Body of pancreas (tissue), 4 donors: ENCODE measurements at places on chromosomes 4 and X. TPM values are rescaled to one million over a fixed set of nuclear protein-coding genes. Genes with fewer than 3 reads are reported as not detected.

DNA sequence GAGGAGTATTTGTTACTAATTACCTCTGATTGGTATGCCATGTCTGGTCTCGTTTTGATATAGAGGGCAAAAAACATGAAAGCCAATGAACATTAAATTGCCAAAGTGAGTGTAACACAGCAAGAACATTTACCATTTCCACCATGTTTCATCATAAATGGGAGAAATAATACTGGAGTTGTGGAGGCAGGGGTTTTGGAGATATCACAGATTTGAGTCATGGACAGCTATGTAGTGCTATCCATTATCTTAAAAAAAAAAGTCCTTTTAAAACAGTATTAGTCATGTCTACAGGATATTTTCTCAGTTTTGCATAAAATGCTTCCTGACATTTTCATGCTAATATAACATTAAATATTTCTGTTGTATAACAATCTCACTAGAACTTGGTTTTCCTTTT, 301.2 kb downstream of the IL1RAPL1 start:
- H3K27ac ChIP-seq = no peak overlapping the region
- no peak overlapping the region for H3K4me3 ChIP-seq
- DNase-seq = no peak
- H3K36me3 ChIP-seq = no peaks in the 10 kb centered on the region

- DNase-seq = no peak
- no peaks in the 10 kb centered on the region for H3K36me3 ChIP-seq
- H3K27ac ChIP-seq = no peak overlapping the region
- H3K4me3 ChIP-seq = no peak overlapping the region
- H3K27me3 ChIP-seq = no peaks in the 10 kb centered on the region
Measured at GRCh38 chrX:105745863-105746262, 76.5 kb upstream of the NRK start.

- no peak overlapping the region for H3K27ac ChIP-seq
- H3K27me3 ChIP-seq = no peaks in the 10 kb centered on the region
- no peaks in the 10 kb centered on the region for H3K36me3 ChIP-seq
- H3K4me3 ChIP-seq = no peak overlapping the region
Measured at GRCh38 chrX:72019487-72019886, 108.8 kb downstream of the NHSL2 start.

GRCh38 chrX:107675823-107676555, 47.7 kb downstream of the PRPS1 start:
- peak overlapping the region; percentile 33 for H3K27ac ChIP-seq
- H3K4me1 ChIP-seq = peaks cover 42% of the 10 kb centered on the region
- H3K4me3 ChIP-seq = no peak overlapping the region

DNA sequence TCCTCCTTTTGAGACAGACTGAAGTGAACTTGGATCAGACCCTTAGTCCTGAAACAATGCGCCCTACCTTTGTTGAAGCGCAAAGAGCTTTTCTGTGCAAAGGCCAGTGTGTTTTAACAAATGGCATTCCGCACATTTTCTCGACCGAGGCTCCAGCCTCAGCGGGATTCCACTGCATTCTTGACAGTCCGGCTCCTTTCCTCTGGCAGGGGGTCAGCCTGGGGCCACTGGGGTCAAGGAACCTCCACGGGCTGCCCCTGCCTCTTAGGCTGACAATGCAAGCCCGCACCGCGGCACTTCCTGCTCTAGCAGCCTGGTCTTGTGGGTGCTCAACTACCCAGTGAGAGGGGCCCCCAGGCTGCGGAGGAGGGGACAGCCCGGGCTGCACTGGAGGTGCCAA, 47.2 kb upstream of the TFDP3 start:
- DNase-seq = no peak
- no peak overlapping the region for H3K27ac ChIP-seq
- no peaks in the 10 kb centered on the region for H3K27me3 ChIP-seq

DNA sequence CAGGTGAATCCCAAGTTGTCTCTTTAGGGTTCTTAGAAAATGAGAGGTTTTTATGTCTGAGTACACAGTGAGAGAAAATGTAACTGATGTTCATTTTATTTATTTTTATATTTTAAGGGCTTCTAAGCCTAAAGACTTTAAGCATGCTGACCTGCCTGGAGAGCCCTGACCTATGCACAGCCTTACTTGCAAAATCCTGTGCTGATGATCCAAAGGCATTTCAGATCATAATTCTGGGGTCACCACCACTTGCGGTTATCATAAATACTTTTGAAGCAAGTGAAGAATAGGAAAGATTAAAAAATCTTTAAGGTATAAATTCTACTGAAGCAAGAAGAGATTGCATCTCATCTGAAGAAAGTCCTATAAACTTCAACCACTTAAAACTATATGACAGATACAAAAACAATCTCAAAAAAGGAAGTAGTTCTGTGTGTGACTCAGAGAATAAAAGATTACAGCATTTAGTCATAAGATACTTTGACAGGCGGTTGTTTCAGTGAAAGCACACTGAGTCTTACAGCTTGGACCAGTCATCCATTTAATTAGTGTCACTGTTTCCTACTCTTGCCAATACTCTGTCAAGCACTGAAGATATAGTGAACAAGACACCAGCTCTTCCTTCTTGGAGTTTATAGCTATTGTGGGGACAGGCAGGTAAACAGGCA, 245.2 kb upstream of the DIPK2B start:
- DNase-seq = no peak
- H3K27ac ChIP-seq = no peak overlapping the region
- H3K4me1 ChIP-seq = no peaks in the 10 kb centered on the region
- H3K36me3 ChIP-seq = no peaks in the 10 kb centered on the region

DNA sequence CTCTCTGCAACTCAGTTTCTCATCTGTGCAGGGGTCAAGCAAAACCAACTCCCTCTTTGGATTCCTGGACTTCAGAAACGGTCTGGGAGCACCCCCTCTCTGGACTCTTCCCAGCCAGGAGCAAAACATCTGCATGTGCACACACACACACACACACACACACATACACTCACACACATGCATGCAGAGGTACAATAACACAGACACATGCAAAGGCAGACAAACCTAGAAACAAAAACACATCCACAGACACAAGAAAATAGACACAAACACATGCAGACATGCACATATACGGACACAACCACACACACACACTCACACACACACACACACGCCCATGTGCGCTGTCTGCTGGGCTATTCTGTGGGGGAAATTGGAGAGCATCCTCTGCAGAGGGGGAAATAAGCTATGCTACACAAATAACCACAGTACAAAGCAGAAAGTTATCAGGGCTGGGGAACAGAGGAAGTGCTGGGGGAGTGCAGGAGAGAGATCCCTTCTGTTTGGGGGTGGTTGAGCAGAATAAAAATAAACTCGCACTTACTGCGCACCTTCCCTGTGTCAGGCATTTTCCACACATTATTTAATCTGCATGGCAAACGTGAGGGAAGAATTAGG, 19.9 kb downstream of the IQSEC2 start:
- H3K36me3 ChIP-seq = no peaks in the 10 kb centered on the region
- no peak for DNase-seq
- no peaks in the 10 kb centered on the region for H3K4me1 ChIP-seq
- H3K4me3 ChIP-seq = no peak overlapping the region

DNA sequence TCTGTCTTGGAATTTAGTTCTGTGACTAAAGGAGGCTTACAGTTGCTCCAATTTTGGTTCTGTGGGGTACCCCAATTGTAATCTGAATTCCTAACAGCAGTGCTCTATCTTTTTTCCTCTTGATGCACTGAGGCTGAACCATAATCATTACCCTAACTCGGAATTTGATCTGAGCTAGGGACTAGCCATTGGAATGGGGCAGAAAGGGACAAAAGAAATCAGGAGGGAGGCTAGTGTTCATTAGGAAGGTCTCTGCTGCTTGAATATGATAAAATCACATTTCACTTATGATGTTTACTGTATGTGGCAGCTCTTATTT, 2.7 kb downstream of the KLF3 start:
- H3K27me3 ChIP-seq = no peaks in the 10 kb centered on the region
- H3K4me3 ChIP-seq = no peak overlapping the region
- H3K36me3 ChIP-seq = no peaks in the 10 kb centered on the region

DNA sequence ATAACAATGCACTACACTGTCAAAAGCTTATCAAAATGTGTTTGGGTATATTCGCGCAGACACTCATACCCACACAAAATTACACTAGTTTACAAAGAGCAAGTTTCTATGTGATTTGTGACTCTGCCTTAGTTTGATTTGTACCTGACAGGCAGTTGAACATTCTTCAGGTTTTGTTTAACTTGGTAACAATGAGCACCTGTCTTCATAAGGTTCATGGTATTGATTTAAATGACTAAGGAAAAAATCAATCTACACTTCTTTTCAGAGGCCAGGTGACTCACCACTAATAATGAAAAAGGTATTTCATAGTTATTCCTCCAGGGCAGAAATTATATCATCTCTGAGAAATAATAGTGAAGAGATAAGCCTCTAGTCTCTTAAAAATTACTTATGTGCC, 1114.6 kb upstream of the AGA start:
- no peaks in the 10 kb centered on the region for H3K4me1 ChIP-seq
- no peak overlapping the region for H3K27ac ChIP-seq
- no peaks in the 10 kb centered on the region for H3K27me3 ChIP-seq
- no peak for DNase-seq
- no peaks in the 10 kb centered on the region for H3K36me3 ChIP-seq

DNA sequence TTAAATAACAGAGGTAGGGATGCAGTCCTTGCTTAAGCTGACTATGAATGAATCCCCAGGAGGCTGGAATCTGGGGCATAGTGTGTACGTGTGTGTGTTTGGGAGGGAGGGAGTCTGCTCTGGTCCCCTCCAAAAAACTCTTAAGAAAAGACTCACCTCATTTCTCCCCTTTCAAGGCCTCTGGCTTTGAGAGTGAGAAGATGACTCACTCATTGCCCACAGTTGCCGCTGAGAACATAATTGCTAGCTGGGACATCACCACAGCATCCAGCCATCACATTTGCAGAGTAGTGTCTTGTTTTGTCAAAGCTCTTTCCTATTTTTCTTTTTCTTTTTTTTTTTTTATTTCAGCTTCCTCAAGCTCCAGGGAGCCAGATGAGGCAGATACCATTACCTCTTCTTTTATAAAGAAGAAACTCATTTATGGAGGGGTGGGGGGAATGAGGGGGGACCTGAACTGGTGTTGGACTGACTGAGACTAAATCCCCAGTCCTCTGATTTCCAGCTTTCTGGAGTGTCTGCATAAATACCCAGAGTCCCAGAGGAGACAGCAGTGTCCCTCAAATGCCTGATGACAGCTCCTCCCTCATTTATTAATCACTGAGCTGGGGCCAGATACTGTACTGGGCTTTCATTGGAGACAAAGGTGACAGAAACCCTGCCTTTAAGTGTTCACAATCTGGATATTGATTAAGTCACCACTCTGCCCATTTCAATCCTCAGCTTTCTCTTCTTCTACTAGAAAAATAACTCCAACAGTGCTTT, 61.9 kb upstream of the LAS1L start:
- no peaks in the 10 kb centered on the region for H3K36me3 ChIP-seq
- H3K27ac ChIP-seq = no peak overlapping the region
- H3K27me3 ChIP-seq = no peaks in the 10 kb centered on the region
- peak; percentile 27 for DNase-seq
- H3K4me3 ChIP-seq = no peak overlapping the region

DNA sequence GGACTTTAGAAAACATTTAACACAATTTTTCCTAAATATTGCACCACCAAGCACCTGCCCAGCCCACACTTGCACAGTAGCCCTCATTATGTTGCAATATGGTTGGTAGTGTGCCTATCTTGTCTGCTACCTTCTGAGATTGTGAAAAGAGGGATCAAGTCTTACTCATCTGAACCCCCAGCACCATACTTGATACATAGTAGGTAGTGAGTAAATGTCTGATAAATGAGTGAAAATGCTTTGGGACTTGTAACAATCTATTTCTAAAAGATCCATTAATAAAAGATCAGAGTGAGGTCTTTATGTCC, 118.4 kb upstream of the MED14 start:
- no peak for DNase-seq
- H3K4me1 ChIP-seq = no peaks in the 10 kb centered on the region
- H3K4me3 ChIP-seq = no peak overlapping the region
- H3K36me3 ChIP-seq = no peaks in the 10 kb centered on the region
- H3K27ac ChIP-seq = no peak overlapping the region

DNA sequence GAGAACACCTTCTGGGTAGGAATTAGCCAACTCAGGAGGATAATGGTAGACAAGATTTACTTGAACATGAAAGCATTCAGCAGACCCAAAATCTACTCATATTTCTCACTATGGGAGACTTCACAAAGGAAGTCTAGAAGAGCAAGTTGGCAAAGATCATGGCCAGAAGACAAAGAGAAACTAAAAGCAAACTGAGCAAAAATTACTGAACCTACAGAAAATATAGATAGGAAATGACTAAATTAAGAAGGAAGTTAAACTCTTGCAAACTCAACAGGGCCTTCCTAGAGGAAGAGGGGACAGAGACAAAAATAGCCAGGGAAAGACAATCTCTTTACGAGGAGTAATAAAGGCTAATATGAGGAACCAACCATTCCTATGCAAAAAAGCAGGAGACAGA, 18.7 kb downstream of the CORIN start:
- no peak for DNase-seq
- H3K4me3 ChIP-seq = no peak overlapping the region
- H3K27me3 ChIP-seq = no peaks in the 10 kb centered on the region
- no peaks in the 10 kb centered on the region for H3K36me3 ChIP-seq
- no peak overlapping the region for H3K27ac ChIP-seq

- no peaks in the 10 kb centered on the region for H3K36me3 ChIP-seq
- H3K4me3 ChIP-seq = no peak overlapping the region
- no peak for DNase-seq
- no peak overlapping the region for H3K27ac ChIP-seq
Measured at GRCh38 chrX:118496763-118497079, 1.1 kb downstream of the DOCK11 start.

- no peak within 1 kb of the TSS for H3K4me3 ChIP-seq
- peaks cover 47% of the 10 kb centered on the region for H3K4me1 ChIP-seq
- peaks cover 51% of the 10 kb centered on the region for H3K27me3 ChIP-seq
- DNase-seq = peak; percentile 15
Measured at GRCh38 chr4:108168671-108169523, at the start of gene LEF1. Gene LEF1 (minus strand): TSS chr4:108168932. CDS start chr4:108167767, 1,165 bp downstream.

DNA sequence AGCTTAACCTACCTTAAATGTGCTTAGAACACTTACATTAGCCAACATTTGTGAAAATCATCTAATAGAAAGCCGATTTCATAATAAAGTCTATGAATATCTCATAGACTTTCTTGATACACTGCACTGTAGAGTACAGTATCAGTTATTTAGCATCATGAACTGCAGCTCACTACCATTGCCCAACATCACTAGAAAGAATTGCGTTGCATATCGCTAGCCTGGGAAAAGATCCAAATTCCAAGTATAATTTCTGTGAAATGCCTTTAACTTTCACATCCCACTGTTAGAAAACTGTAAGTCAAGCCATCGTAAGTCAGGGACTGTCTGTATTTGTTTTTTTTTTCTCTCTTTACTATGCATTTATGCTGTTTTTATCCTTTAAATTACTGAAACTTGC, 918.6 kb upstream of the PABPC4L start:
- no peak overlapping the region for H3K4me3 ChIP-seq
- H3K27ac ChIP-seq = no peak overlapping the region
- no peaks in the 10 kb centered on the region for H3K27me3 ChIP-seq
- no peaks in the 10 kb centered on the region for H3K36me3 ChIP-seq
- DNase-seq = no peak

The RASGEF1B gene
- total RNA-seq = 4.3 TPM

The SPANXN3 gene
- not detected for total RNA-seq

The PPM1K gene
- total RNA-seq = 56.4 TPM

The CT83 gene
- not detected for total RNA-seq

The TBC1D9 gene
- total RNA-seq = 13.5 TPM

The XK gene
- 9.6 TPM for total RNA-seq

The MAGED4 gene
- total RNA-seq = 5.2 TPM
